ENCODE measurements at places on chromosomes 4 and X. TPM values are rescaled to one million over a fixed set of nuclear protein-coding genes. Genes with fewer than 3 reads are reported as not detected.

GRCh38 chr4:123397144-123398065, 810 bp downstream of the SPRY1 start:
- DNase-seq: peak; percentile 64

DNA sequence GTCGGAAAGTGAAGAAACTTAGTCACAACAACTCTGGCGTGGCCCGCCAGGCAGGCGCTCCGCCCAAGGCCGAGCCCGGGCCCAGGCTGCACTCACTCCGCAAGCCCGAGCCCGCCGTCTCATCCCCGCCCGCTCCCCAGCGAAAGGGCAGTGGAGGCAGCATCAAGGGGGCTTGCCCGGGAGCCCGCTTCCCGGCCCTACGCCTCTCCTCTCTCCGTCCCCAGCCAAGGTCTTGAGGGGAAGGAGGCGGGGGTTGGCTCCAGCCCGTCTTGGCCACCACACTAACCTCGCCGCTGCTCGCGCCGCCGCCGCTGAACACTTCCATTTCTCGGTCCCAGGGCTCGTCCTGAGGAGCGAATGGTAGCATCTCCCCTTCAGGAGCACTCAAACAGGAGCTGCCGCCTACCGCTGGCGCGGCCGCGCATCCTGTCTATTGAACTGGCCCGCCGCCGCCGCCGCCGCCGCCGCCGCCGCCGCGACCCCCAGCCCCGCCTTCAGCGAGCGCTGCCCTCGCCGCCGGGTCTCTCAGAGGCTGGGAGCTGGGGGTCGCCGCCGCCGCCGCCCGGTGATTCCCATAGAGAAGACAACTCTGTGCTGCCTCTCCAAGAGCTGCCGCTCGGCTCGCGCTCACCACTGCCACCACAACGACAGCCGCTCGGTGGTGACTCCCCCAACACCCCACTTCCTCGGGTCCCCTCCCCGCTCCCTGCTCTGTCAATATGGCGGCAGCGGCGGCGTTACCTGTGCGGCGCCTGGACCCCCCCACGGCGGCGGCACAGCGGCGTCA, at the start of gene RPS6KA6:
Gene RPS6KA6 (minus strand): TSS at position 667 of the 787 bp plus-strand sequence. CDS start 300 bp downstream, at position 367.
- DNase-seq: peak; percentile 22

GRCh38 chr4:186586205-186586604, 30.8 kb upstream of the MTNR1A start:
- DNase-seq: no peak

DNA sequence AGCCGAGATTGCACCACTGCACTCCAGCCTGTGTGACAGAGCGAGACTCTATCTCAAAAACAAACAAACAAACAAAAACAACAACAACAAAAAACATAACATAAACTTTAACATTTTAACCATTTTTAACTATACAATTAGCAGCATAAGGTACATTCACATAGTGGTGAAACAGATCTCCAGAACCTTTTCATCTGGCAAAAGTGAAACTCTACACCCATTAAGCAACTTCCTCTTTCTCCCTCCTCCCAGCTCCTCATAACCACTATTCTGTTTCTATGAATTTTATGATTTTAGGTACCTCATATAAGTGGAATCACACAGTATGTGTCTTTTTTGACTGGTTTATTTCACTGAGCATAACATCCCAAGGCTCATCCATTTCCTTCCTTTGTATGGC, 103.6 kb downstream of the FAM13A start:
- no peak for DNase-seq

Gene NDNF
- 3.6 TPM for total RNA-seq

Gene DUX4
- total RNA-seq: not detected

Gene ODAPH
- total RNA-seq: not detected

Gene SSX3
- total RNA-seq: not detected

DNA sequence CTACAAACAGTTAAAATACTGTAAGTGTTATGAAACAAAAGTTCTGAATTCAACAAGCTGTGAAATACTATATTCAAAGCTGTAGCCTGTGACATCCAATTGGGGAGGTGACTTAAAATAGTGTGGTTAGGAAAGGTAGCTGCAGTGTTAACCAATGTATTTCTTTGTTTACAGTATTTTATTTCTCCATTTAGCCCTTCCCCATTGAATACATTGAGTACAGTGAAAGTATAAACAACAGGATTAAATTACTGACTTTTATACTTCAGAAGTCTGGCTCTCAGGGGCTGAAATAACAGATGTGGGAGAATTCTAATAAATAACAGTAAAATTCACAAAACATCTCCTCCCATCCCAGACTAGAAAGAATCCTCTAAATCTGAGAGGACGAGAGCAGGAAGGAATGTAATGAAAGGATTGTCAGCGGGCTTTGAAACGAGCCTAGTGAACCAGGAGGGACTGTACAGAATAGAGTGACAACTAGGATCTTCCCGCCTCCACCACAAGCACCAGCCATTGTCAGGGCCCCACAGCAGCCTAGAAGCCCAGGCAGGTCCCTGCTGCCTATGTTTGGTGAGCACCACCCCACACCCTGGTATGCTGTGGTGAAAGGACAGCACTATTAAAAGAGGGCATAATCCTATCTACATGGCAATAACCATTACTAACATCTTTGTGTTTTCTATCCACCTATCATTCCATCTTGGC, 73.7 kb downstream of the SPCS3 start:
- DNase-seq: no peak

- DNase-seq: no peak
Measured at GRCh38 chr4:13860126-13860525, 232.6 kb upstream of the BOD1L1 start.

GRCh38 chr4:70518716-70519115, 347 bp downstream of the AMTN start:
- no peak for DNase-seq

DNA sequence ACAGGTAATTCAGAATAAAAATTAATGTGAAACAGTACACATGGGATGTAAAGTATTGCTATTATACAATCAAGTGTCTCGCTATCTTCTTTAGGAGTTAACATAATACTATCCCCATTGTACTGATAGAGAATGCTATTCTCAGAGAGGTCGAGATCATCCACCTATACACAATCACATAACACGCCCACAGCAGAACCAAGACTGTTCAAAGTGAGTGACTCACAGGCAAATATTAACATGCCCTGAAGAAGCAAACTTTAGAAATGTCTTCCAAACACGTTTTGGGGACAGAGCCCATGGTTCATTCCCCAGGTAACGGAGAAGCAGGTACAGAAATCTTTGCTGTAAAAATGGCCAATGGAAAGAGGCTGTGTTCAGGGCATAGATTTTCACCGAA, 50.1 kb upstream of the PHKA2 start:
- no peak for DNase-seq

Gene CSAG1
- total RNA-seq: not detected
